ENCODE measurements at places on chromosomes 2 and 18. TPM values are rescaled to one million over a fixed set of nuclear protein-coding genes. Genes with fewer than 3 reads are reported as not detected.

DNA sequence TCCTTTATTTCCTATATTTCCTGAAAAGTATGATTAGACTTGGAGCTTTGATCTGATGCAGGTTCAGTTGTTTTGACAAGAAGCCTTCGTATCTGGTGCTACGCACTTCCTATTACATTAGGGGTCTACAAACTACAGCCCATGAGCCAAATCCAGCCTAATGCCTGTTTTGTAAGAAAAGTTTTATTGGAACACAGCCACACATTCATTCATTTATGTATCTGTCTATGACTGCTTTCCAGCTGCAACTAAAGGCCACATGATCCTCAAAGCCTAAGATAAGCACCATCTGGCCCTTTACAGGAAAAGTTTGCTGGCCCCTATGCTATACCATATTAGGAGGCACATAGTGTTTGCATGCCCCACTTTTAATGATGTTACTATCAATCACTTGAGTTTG lies 26.0 kb downstream of the EIF2AK3 start:
- peak; percentile 16 for DNase-seq

Gene KIAA2012
- polyA plus RNA-seq = 0.37 TPM

Gene IL1RN
- polyA plus RNA-seq = 0.49 TPM

DNA sequence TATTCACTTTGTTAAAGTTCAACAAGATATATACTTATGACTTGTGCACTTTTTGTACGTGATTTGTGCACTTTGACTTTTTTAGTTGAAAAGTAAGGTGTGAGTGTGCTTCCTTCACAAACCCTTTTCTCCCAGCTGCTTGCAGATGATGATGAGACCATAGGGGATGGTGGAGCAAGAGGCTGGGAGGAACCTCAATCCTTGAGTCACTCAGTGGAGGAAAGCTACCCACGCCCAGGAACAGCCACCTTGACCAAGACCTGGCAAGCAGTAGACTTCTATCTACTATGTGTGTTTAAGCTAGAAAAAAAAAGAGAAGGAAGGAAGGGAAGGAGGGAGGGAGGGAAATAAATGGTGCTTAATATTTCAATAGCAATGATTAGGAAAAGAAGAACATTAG lies 25.2 kb upstream of the TAF1B start:
- DNase-seq = no peak

Gene GLS
- polyA plus RNA-seq = 51.8 TPM

- no peak for DNase-seq
Observed at GRCh38 chr2:170885130-170885791, 43.8 kb upstream of the GORASP2 start.

- DNase-seq = no peak
Observed at GRCh38 chr18:5066380-5066977, 130.6 kb downstream of the AKAIN1 start.

DNA sequence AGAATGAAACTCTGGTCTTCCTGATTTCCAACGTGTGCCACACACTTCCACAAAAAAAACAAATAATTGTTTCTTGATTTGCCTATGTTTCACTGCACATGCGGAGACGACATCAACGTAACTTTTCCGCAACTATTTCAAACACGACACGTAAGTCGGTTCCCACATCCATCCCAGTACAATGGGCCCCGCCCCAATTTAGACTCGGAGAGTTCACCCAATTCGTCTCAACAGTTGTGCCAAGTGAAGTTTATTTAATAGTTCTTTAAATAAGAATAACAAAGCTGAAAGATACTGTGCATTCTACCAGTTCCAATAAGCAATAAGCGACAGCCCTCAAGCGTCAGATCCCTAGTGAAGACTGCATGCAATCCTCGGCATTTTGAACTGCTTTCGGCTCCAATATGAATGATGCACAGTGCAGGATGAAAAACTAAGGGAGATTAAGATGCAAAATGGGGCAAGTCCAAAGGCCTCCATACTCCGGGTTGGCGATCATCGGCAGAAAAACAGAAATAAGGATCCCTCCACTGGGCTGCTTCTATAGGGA lies 664 bp downstream of the CCT4 start:
- no peak for DNase-seq

DNA sequence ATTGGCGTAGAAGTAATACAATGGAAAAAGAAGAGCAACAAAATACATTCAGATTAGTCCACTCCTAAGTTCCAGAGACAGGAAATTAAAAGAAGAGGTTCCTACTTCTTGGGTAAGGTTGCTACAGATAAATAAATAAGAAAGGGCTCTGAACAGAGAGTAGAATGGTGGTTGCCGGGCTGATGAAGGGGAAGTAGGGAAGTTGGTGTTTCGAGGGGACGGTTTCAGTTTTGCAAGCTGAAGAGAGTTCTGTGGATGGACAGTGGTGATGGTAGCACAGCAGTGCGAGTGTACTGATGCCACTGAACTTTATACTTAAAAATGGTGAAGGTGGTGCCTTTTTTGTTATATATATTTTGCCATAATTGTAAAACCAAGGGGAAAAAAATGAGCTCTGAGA lies 48.2 kb downstream of the CABYR start:
- no peak for DNase-seq

Gene STPG4
- polyA plus RNA-seq = not detected

GRCh38 chr18:12593866-12594265 lies 64.0 kb downstream of the SPIRE1 start:
- DNase-seq = no peak

Gene PARD3B
- 6.8 TPM for polyA plus RNA-seq

- no peak for DNase-seq
Observed at GRCh38 chr2:167928434-167928833, 319.0 kb downstream of the STK39 start.

GRCh38 chr2:241041589-241042158 lies 43.3 kb downstream of the SNED1 start:
- DNase-seq = no peak

- no peak for DNase-seq
Observed at GRCh38 chr2:177970670-177971454, 101.7 kb downstream of the PDE11A start.

- DNase-seq = no peak
Observed at GRCh38 chr2:118973542-118973951, 31.6 kb downstream of the MARCO start.

Gene GALNT14
- 2.4 TPM for polyA plus RNA-seq

DNA sequence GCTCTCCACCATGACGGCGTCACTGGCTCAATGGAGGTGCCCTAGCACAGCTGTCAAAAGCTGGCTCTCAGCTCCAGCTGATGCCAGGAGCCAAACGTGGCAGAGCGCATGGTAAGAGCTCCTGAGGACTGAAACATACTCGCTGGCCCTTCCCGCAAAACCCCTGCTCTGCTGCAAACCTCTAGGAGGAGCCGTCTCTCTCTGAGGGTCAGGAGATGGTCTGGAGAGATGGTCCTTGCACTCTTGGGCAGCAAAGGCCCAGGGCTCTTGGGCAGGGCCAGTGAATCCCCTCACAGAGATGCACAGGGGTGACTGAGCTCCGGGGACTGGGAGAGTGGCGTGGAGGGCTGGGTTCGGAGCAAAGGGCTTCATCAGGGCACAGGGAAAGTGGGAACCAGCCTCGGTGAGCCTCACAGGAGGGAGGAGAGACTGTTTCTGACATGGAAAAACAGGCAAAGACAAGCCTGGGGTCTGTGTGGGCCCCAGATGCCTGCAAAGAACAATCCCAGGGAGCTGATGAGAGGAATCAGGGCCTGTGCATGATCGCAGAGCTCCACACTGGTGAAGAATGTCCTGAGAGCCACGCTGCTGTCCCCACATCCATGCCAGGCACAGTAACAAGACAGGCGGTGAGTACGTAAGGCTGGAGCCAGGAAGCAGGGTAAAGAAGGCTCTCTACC lies 17.2 kb downstream of the SNORC start:
- DNase-seq = no peak

Gene KCNG2
- polyA plus RNA-seq = 0.46 TPM

- DNase-seq = no peak
Observed at GRCh38 chr2:235224410-235224809, 269.4 kb upstream of the AGAP1 start.

DNA sequence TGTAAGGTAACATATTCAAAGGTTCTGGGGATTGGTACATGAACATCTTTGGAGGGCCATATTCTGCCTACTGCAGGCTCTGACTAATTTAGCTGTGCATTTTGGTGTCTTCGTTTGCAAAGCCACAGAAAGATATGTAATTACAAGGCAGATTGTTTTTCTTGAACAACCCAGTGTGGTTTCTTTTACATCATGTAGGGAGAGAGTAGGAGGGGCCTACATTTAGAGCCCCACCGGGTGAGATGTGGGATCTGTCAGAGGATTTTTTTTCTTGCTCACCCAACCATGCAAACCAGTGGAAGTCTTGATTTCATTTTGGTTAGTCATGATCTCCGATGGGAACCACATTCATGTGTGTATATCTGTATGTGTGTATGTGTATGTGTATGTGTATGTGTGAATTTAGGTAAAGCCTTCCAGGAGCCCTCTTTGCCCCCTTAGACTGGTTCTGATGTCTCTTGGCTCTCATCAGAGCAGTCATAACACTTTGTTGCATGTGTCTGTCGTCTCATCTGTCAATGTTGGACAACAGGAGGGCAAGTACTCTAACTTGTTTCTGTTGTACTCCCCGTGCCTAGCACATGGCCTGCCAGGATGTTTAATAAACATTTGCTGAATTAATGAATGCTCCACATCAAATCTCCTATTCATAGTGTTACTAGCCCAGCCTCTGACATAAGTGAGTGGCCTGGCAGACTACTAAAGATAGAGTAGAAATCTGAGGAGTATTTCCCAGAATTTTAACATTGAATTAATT lies 239.9 kb downstream of the MTX2 start:
- DNase-seq = no peak

DNA sequence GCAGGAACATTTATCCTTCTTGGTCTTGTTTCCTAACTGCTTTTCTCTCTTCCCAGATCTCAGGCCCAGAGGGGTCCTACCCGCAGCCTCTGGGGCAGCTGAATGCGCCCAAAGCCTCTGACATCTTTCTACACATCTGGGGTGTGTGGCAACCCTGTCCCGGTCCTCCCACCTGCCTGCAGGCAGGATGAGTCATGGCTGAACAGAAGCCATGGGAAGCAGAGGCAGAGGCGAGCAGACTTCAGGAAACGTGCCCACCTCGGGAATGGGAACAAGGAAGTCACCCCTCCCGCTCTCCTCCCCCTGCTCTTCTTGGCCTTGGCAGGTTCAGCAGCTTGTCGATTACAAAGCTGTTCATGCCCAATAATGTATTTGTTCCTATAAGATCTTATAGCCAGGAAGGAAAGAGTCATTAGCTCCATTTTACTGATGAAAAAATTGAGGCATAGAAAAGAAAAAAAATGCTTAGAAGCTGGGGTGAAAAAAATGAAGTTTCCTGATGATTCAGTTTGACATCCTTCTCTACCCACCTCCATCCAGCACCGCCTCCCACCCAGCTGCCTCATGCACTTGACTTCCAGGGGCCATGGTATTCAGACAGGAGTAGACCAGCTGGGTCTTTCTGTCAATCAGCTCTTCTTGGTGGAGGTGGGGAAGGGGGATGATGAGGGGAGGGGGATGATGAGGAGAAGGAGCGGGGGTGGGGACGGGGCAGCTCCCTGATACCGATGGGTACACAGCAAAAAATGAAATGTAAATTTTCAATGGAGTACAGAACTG lies 10.4 kb upstream of the KCNF1 start:
- DNase-seq = no peak

DNA sequence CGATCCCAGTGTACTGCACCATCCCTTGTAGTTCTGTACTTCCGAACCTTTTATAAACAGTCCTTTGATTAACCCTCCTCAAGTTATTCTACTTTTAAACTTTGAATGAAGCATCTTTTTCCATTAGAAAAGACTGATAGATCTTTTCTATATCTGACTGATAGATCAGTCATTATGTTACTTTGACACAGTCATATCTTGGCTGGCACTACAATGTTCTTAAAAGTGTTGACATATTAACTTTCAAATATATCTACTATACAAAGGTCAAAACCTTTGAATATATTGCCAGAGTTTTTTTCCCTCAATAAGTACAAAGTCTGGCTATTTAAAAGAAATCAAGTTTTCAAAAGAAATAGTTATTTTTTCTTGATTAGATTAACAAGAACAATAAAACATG lies 35.4 kb upstream of the NABP1 start:
- no peak for DNase-seq

Gene DYSF
- polyA plus RNA-seq = 146 TPM

DNA sequence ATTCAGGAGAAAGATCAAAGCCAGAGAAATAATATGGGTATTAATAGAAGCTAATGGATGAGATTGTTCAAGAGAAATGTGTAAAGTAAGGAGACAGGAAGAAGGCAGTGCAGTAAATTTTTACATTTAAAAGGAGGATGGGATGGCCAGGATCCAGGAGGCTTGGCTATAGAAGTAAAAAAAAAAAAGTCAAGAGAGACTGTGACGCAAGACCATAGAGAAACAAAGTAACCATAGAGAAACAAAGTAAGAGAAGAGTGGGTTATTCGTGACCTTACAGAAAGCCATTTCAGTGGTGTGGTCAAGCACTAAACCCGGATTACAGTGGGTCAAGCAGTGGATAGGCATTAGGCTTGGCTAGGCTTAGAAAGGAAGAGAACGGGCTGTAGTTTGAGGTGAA lies 10.5 kb upstream of the FAM171B start:
- DNase-seq = no peak

GRCh38 chr2:238791354-238791753 lies 56.5 kb upstream of the TWIST2 start:
- DNase-seq = no peak

DNA sequence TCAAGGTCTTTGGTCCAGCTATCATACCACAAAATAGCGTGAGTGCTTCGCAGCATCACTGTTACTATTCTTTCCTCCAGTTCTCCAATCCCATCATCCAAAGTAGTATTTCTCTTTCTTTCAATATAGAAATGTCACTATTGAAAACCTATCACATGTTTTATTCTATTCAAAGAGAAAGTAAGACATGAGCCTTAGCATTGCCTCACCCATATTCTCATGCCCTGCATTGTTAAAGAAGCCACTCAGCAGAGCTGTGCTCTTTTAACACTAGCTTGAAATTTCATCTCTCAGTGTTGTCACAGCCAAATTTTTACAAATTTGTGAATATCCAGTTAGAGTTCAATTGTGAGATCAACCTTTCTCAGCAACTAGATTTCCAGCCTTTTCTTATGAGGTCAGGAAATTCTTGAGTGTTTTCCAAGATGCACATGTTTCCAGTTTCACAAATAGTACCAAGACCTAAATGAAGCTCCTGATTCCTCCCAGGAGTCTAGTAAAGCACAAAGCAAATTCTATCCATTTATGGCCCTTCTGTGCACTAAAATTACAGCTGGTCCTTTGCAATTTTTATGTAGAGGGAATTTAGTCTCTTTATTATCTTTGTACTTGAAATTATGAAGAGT lies 343.7 kb downstream of the SPAG16 start:
- no peak for DNase-seq

Gene CYTIP
- polyA plus RNA-seq = 0.62 TPM

GRCh38 chr18:76465630-76466409 lies 29.2 kb downstream of the ZNF516 start:
- DNase-seq = no peak

Gene DSEL
- polyA plus RNA-seq = 11.9 TPM

GRCh38 chr2:45683292-45683691 lies 31.8 kb downstream of the PRKCE start:
- no peak for DNase-seq

Gene SPEG
- polyA plus RNA-seq = 235 TPM

Data from forelimb muscle (tissue), 1 donor.